ENCODE measurements at places on chromosomes 6 and 20.
A peak's percentile ranks its signal among the peaks of the same experiment; 100 is the strongest.

GRCh38 chr6:32081168-32081990 is 27.8 kb downstream of the TNXB start:
- DNase-seq = peak; percentile 96

DNA sequence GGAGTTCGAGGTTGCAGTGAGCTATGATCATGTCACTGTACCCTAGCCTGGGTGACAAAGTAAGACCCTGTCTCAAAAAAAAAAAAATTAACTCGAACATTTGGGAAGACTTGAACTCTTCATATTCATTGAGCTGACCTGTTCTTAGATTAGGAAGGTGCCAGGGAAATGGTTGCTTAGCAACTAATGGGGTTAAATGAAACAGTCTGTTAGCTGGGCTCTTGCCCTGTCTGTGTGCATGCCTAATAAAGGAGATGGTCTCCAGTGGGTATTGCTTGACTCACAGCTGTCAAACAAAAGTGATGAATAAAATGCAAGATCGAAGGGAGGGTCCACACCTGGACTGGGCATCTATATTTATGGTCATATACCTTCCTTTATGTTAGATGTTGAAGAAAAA is 101.8 kb downstream of the KLHL32 start:
- DNase-seq = no peak

- no peak for DNase-seq
These were observed 40.4 kb upstream of the UTRN start for GRCh38 chr6:144244688-144245087.

DNA sequence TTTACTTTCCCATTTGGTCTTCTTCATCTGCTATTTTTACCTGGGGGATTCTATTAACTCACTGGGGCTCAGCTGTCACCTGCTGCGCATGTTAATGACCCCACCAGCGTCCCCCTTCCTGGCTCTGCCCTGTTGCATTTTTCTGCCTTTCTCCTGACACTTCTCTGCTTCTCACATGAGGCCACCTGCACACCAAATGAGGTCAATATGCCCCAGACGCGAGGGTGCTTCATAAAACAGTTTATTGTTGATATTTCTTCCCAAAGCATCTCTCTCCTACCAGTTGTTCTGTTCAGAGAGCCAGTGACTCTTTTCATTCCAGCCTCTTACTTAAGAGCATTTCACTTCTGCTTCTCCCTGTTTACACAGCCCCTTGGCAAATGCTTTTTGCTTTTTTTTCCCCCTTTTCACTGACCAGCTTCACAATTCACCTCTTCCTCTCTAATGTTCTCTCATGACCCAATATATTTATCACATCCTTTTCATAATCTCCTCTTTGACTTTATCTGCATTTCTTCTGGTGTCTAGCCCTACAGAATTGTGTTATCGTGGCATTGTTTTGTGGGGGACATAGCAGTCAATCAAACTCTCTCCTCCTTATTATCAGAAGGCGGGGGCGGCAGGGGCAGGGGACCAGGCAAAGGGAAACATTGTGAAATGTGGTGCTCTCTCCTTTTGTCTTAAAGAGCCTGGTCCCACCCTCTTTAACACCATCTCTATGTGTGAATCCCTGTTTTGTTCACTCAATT is 545.8 kb upstream of the CITED2 start:
- DNase-seq = no peak

DNA sequence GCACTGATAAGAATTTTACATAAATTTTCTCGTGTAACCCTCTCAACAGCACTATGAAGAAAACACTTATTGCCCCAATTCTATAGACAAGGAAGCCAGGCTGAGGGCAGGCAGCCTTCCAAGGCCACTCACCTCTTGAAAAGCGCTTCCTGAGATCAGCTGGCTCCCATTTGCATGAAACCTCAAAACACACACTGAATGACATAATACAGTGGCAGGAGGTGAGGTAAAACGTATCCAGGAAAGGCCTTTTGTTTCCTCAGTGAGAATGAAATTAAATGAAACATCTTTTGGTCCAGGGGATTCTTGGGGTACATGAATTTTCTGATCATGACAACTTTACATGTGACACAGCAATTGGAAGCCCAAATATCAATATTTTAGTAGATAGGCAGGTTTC is 112.5 kb downstream of the WDR27 start:
- peak; percentile 39 for DNase-seq

DNA sequence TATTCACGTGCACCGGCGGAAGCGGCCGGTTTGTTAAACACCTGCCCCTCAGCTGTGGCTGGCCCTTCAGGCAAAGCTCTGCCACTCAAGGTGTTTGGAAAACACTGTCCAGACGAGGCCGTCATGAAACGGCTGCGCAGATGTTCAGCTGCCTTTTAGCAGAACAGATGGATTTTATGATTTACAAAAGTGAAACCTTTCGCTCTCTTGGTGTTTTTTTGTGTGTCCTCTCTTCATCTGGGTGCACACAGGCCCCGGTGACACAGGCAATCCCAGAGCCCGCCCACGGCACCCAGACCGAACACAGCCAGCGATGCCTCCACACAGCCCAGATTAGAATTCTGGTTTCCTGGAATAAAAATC is 397.0 kb downstream of the SMOC2 start:
- DNase-seq = no peak

GRCh38 chr20:31663838-31664695 is 26.4 kb downstream of the COX4I2 start:
- DNase-seq = no peak
